ENCODE measurements at places on chromosomes 4 and X.

DNA sequence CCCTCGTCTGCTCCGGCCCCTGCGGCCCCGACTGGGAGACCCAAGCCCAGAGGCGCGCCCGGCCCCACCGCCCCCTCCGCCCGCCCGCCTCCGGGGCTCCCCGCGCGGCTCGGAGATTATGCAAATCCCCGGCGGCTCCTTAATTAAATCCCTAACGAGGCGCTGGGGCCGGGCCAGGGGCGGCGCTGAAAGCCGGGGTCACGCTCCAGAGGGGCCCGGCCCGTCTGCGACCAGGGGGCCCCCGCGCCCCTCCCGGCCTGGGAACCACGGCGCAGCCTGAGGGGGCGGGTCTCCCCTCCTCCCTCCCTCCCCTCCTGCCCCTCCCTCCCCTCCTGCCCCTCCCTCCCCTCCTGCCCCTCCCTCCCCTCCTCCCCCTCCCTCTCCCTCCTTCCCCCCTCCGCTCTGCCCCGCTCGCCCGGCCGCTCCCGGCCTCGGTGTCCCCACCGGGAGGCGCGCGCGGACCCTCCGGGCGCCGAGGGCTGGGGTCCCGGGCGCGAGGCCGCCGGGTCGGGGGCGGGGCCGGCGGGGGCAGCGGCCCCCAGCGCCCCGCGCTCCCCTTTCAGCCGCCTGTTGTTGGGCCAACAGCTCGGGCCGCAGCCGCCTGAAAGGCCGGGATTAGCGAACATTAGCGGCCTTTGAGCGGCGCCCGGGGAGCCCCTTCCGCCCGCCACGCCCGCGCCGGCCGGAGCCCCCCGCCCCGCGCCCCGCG is 25.9 kb upstream of the FGFR3 start:
- DNase-seq: no peak

DNA sequence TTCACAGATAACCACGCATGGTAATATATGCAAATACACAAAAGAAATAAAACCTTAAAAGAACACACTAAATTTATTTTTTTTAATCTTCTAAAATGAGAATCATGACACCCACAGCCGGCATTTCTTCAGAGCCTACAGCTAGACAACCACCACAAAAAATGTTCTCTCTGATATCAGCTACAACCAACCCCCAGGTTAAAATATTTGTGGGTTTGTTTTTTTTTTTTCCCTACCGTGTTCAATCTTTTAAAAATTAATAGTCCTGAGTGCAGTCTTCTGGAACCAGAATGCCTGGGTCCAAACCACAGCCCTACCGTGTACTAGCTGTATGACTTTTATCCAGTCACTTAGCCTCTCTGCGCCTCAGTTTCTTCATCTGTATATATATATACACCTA is 36.0 kb downstream of the MAML3 start:
- DNase-seq: no peak

DNA sequence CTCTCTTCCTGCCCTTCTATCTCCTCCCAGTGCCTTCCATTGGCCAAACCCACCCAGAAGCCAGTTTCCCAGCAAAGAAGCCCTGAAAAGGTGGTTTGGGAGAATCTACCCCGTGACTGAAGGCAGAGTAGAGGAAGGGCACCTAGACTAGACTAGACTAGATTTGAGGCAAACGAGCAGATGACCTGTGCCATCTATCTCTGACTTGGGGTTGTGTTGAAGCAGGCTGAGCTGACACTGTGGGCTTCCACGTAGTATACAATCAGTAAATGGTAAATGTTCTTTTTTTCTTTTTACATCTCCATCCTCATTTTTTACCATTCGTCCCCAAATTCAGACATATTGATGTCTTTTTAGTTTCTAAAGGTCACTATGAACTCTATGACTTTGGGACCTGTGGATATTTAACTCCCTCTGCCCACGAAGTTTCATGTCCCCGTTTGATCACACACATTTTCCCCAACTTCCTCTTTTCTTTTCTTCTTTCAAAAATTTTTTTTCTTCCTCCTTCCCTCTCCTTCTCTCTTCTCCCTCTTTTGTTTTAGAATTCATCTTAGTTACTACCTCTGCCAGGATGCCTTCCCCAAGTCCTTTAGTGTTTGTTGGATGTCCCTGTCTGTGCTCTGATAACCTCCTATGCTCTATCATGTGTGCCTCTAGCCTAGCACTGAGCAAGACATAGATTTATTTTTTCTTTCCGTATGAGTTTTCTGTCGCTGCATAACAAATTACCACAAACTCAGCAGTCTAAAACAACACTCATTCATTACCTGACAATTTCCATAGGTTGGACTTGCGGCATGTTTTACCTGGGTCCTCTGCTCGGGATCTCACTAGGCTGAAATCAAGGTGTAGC is 6.2 kb upstream of the AFF1 start:
- DNase-seq: no peak

- no peak for DNase-seq
Measured at GRCh38 chr4:121073004-121073435, 685 bp upstream of the NDNF start.

- DNase-seq: no peak
Measured at GRCh38 chr4:125582302-125582701, 267.5 kb downstream of the FAT4 start.

GRCh38 chrX:134807039-134807729 is 148.9 kb upstream of the PLAC1 start:
- peak; percentile 87 for DNase-seq

DNA sequence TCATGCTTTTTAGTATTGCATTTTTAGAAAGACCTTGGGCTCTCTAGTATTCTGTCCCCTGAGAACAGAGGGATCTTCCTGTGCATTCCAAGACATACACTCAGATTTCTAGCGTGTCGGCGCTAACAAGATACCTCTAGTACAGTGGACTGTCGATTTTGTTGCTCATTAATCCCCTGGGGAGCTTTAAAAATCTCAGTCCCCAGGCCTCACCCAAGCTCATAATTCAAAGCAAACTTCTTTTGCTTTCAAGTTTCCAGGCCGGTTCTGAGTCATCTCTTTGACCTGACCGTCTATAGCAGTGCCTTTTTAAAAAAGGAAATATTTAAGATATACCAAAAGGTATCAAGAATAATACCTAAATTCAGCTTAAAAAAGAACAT is 137.0 kb downstream of the AMMECR1 start:
- DNase-seq: no peak

GRCh38 chr4:182492423-182492822 is 249.2 kb downstream of the TENM3 start:
- DNase-seq: no peak

- DNase-seq: no peak
Measured at GRCh38 chr4:82677327-82677726, 115.5 kb upstream of the TMEM150C start.

DNA sequence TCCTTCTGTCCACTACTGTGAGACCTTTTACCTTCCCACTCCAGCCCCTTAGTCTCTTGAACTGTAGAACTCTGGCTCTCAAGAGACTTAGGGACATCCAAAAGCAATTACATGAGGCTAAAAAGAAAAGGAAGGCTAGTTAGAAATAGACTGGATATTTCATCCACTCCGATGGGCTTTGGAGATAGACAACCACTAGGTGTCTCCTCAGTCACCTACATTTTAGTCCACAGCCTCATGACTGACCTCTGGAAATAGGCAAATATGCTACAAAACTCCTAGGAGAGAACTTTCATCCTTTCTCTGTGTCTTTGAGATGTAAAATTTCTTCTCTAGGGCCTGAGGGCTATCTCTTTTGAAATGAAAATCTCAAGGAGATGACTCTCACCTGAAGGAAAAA is 45.1 kb upstream of the LAMP2 start:
- DNase-seq: no peak

DNA sequence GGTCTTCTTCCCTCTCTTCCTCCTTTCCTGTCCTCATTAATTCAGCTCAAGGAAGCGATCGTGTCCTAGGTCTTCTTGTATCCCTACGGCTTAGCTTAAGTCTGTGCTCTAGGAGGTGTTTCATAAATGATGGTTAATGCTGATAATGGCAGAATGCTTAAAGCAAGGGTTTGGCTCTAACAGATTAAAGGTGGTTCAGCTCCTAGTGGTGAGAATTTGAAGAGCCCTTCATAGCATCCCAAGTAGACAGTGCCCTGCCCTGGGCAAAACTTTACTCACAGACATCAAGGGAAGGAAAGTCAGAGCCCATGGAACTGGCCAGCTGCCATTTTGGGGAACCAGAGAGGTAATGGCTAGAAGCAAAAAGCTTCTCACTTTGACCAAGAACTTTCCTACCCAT is 47.0 kb upstream of the PGRMC1 start:
- no peak for DNase-seq

DNA sequence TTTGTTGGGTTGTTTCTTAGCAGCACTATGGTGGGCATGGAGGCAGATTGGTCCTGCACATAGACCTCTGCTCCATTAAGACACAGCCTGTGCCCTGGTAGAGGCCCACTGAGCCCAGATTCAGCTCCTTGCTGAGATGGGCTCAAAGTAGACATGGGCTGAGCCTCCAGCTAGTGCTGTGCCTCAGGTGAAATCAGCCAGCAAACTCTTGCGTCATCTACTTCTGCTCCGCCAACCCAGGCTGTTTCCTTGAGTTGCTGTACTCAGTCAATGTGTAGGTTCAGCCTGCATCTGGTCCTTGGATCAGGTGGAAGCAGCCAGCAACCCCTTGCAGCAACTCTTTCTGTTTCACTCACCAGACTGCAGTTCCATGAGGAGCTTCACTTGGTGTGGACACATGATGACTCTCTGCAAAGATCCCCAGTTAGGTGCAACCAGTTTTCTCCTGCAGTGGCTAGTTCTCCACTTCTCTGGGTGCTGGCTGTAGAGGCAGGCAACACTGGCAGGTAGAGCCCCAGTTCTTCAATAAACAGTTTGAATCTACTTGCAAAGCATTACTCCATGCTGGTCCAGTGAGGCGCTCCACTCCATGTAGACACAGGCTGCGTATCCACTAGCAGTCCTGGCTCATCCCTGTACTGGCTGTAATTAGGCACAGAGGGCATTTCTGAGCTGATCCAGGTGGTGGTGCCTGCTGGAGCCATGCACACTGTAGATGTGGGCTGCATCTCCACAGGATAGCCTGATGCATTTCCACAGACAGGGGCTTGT is 199.0 kb upstream of the MAMLD1 start:
- no peak for DNase-seq

DNA sequence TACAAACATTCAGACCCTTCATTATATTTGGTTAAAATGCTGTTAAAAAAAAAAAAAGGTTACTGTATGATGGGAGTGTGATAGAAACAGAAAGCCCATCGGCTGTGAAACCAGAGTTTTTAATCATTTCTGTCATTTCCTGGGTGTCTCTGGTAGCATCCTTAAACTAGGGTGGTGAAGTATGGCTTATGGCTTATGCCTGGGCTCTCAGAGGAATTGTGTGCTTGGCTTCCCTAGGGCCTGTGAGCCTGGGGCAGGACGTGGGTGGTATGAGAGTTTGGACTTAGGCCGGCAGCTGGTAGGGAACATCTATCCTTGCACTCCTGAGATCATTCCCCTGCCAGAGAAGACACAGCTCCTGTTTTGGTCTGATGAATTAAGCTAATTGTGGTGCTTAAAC is 52.2 kb downstream of the DCUN1D4 start:
- DNase-seq: no peak

GRCh38 chrX:68432648-68433047 is 647 bp downstream of the OPHN1 start:
- no peak for DNase-seq

- DNase-seq: no peak
Measured at GRCh38 chr4:152590179-152591031, 54.5 kb upstream of the FBXW7 start.

DNA sequence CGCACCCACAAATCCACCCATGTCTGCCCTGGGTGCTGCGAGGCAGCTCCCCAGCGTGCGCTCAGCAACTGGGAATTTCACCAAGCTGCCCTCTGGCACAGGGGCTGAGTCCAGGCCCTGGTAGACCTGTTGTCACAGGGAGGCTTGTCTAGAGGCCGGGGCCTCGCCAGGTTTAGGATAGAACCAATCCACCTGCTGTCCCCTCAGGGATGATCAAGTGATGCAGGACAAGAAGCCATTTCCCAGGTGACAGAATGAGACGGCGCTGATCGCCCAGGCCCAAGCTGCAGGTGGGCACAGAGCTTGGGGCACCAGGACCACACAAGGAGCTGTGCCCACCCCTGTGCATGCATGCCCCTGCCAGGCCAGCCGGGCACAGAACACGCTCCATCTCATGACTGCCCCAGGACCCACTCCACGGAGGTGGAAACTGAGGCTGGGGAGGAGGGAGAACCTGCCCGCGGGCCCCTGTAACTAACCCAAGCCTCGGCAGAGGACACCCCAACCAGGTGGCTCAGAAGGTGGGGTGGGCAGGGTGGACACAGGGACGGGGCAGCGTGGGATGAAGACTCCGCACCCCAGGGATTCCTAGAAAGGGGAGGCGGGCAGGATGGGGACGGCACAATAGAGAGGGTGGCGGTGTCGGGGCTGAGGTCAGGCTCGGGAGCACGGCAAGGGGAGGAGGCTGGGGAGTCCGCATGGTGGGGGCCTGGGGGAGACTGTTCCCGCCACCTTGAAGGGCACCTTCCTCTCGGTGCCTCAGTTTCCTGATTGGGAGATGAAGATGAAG is 78.0 kb downstream of the ZFYVE28 start:
- DNase-seq: no peak

- DNase-seq: no peak
Measured at GRCh38 chr4:88295656-88296055, 11.3 kb upstream of the PPM1K start.

DNA sequence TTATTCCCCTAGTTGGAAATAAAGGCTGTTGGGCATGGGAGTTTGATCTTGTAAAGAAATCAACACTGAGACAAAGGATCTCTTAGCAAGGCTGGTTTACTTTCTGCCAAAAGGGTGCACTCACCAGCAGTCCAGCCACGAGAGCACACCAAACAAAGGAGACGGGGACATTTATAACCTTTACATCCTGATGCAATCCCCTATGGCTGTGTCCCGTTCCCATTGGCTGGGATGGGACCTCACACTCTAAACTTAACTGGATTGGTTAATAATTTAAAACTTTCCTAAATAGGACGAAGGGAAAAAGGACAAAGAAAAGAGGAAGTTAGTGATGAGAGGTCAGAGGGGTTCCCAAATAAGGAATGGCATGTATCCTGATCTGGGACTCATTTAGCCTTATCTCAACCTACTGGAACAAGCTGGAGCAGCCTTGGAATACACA is 17.9 kb downstream of the METAP1 start:
- DNase-seq: no peak

GRCh38 chr4:143202824-143203223 is 18.1 kb downstream of the USP38 start:
- no peak for DNase-seq

- no peak for DNase-seq
Measured at GRCh38 chr4:85701861-85702321, 226.9 kb downstream of the ARHGAP24 start.

DNA sequence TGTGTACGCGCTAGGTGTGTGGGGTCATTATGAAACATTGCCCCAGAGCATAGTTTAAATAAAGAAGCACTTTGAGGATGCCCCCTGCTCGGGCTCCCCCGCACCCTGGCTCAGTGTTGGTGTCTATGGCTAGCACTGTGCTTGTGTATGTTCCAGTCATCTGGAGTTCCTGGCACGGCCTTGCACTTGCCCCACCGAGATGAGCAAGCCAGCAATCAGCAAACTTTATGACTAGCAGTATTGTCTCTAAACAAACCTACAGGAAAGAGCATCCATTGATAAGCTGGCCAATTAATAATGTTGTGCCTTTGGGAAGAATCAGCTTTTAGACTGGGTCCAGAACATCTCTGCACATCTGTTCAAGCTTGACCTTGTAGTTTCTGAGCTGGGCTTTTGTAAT is 707 bp upstream of the SHROOM4 start:
- DNase-seq: no peak

- no peak for DNase-seq
Measured at GRCh38 chr4:15413010-15413622, 14.7 kb upstream of the C1QTNF7 start.

GRCh38 chrX:23742174-23742696 is 841 bp downstream of the ACOT9 start:
- DNase-seq: no peak
